Uterus (tissue), 4 donors: ENCODE measurements at places on chromosomes 7 and 10.

DNA sequence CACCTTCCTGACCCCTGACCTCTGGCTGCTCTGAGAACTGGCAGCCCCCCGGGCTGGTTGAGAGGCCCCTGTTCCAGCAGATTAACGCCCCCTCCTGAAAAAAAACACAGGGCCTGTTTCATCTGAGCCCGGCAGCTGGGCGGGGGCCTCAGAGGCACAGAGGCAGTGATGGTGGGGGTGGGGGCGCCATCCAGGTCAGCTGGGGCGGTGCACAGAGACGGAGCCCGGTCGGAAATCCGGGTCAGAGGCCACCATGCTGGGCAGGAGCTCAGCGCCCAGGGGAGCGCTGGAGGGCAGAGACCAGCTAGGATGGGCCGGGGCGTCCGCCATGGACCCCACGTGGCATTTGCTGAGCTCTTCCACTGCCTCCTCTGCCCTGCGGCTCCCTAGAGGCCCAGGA, 68.0 kb downstream of the UNCX start:
- no peak for DNase-seq

GRCh38 chr10:101287997-101288635, 58.9 kb upstream of the LBX1 start:
- no peak for DNase-seq

GRCh38 chr7:99141841-99142726, 1.8 kb downstream of the SMURF1 start:
- DNase-seq, result peak; percentile 75

GRCh38 chr7:35553519-35553918, 141.4 kb downstream of the HERPUD2 start:
- no peak for DNase-seq

- peak; percentile 33 for DNase-seq
Observed at GRCh38 chr7:29105752-29106668, 40.3 kb downstream of the CPVL start.

GRCh38 chr10:118017071-118017740, 29.5 kb downstream of the RAB11FIP2 start:
- no peak for DNase-seq

- DNase-seq, result peak; percentile 18
Observed at GRCh38 chr7:65307651-65308299, 65.9 kb upstream of the ZNF92 start.

- peak; percentile 55 for DNase-seq
Observed at GRCh38 chr7:101941481-101942383, 124.3 kb downstream of the CUX1 start.

- no peak for DNase-seq
Observed at GRCh38 chr10:48285710-48286109, 11.2 kb upstream of the FRMPD2 start.

GRCh38 chr10:44382131-44382858, 2.6 kb downstream of the CXCL12 start:
- DNase-seq, result no peak

DNA sequence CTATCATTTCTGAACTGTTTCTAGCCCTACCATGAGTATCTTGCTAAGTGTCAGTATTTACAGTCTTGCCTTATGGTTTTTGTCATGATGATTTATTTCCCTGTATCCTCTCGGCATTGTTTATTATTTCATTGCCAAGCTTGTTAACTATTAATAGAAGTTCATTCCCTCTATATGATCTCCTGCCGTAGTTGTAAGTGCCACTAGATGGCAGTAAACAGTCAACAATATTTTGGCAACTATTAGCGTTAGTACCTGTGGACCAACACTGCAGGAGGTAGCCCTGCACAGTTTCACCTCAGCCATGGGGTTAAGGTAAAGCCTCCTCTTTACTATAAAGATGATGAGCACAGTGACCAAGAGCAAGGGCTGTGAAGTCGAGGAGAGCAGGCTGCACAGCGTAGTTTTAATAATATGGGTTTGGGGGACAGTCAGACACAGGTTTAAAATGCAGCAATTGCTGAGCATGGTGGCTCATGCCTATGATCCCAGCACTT, 26.1 kb upstream of the CCNJ start:
- DNase-seq, result peak; percentile 23

GRCh38 chr7:39633563-39634477, 10.4 kb downstream of the RALA start:
- no peak for DNase-seq

GRCh38 chr10:128642502-128642901, 516.3 kb upstream of the MKI67 start:
- DNase-seq, result no peak

- DNase-seq, result no peak
Observed at GRCh38 chr10:33223326-33224000, 111.0 kb downstream of the NRP1 start.

DNA sequence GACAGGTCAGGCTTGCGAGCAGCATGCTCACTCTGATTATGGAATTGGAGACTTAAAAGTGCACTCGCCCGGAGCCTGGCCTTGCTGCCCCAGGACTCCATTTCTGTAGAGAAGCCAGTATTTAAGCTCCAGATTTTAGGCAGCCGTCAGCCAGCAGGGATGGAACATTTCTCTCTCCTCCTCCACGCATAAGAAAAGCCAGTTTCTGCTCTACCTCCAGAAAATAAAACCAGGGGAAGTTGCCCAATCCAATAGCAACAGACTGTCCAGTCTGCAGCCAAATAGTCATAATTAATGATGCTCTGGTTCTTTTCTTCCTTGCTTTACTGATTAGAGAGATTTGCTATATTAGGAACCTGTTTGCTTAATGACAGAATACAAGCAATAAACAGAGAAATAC, 203.2 kb downstream of the GFRA1 start:
- peak; percentile 34 for DNase-seq

DNA sequence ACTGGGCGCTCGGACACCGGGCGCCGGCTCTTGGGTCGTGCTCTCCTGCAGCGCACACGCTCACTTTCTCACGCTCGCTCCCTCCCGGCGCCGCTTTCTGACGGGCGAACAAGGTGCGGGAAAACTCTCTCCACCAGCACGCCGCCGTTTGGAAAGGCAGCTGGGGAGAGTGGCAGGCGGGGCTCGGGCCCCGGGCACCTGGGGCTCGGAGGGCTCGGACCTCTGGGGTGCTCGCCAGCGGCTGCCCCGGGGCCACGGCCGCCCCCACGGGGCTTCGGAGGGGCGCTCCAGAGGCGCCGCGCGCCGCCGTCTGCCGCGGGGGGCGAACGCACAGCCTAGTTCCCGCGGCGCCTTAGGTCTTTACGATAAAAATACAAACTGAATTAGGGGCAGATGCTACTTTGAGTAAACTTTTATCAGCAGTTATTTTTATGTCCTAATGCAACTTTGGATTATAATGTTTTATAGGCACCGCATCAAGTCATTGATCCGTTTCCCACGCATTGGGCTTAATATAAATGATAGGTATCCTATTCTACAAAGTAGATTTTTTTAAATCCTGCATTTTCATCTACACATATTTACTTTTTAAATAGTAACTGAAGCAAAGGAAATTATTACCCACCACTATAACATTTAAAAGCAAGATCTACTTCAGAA, 535 bp upstream of the EPC1 start:
- no peak for DNase-seq

DNA sequence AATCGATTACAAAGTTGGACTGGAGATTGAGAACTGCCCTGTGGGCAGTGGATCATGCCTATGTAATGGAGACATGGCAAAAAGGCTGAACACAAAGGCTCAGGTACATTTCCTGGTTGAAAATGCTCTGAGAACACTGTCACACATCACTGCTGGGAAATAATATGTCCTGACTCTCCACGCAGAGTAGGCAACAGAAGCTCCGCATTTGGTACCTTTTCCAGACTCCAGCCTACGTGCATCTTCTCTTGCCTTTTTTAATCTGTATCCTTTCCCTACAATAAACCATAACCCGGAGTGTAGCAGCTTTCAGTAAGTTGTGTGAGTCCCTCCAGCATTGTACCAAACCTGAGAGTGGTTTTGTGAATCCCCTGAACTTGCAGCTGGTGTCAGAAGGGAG, 134.7 kb downstream of the SORBS1 start:
- DNase-seq, result no peak

- no peak for DNase-seq
Observed at GRCh38 chr10:80333983-80334382, 22.6 kb downstream of the DYDC1 start.

DNA sequence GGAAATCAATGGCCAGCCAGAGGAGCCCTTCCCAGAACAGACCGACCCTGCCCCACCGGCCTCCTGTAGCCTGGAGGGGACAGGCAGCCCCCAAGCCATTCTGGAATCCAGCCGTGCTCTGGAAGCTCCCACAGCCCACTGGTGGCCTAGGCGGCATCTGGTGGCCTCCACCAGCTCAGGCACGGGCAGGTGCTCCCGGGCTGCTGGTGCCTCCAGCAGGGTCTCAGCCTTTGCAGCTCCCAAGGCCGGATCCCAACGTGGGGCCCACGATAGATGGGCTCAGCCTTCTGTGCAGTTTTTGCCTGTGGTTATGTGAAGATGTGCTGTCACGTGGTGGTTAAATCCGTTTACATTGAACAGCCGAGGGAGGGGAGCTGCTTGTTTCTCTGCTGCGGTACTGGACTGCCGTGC, 44.4 kb downstream of the JAKMIP3 start:
- DNase-seq, result peak; percentile 2

DNA sequence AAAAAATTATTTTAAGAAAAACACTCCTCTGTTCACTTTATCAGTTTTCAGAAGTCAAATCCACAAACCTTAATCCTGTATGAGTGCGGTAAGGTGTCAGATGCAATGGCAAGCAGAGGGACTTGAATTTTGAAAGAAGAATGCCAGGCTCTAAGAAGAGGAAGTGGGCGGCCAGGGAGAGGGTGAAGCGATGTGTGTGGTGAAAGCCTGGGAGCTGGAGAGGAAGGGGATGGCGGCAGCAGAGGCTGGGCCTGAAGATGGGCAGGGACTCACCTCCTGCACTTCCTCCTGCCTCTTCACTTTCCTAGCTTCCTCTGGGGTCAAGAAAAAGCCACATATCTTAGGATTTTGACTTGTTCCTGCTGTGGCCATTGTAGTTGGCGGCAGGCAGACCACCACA, 609.6 kb downstream of the PARD3 start:
- no peak for DNase-seq

DNA sequence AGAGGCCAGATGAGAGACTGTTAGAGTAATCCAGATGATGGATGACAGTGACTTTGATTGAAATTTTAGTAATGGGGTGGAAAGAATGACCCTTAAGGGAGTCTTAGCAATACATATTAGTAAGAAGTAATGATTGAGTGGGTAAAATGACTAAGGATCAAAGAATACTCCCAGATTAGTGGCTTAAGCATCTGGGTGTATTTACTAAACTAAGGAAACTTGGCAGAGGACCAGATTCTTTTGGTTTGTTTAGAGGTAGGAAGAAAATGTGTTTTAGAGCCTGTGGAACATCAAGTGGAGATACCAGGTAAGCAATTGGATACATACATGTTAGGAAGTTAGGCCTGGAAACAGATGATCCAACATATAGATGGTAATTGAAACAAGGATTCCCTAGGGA, 58.8 kb upstream of the ADRA2A start:
- DNase-seq, result no peak

- no peak for DNase-seq
Observed at GRCh38 chr7:22969010-22969431, 44.9 kb downstream of the HYCC1 start.

GRCh38 chr10:876438-876837, 55.1 kb downstream of the LARP4B start:
- DNase-seq, result no peak

DNA sequence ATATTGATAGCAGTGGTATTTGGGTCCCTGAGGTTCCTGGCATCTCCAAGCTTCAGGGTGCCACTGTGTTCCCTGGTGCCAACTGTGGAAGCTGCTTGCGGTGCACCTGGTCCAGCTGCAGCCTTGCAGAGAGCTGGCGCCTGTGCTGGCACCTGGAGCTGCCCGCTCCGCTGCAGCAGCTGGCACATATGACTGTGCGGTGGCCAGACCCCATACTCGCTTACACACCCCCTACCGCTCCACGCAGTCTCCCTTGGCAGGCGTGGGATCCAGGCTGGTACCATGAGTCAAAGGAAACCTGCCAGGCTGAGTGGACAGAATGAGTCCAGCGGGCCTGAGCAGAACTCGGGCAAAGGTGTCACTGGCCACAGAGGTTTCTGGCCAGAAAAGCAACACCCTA, 89.9 kb upstream of the JAZF1 start:
- DNase-seq, result no peak

GRCh38 chr10:117374506-117375359, 507 bp downstream of the PDZD8 start:
- DNase-seq, result peak; percentile 19

DNA sequence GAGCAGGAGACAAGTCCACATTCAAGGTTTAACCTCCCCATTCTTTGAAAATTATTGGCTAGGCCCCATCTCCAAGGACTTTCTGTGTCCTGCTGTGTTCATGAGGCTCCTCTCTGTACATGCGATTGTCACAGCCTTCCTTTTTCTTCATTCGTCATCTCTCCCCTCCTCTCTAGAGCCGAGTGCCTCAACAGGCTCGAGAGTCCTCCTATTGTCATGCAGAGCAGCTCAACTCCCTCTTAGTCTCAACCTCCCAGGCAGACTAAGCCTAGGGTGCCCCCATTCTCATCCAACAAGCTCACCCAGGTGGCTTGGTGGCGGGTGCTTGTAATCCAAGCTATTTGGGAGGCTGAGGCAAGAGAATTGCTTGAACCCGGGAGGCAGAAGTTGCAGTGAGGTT, 35.1 kb upstream of the SAMD8 start:
- DNase-seq, result no peak

GRCh38 chr7:57867884-57868701, 418.1 kb downstream of the ZNF716 start:
- DNase-seq, result no peak

- no peak for DNase-seq
Observed at GRCh38 chr10:62818426-62819011, 2.4 kb upstream of the EGR2 start.

GRCh38 chr10:86387178-86387794, 20.7 kb upstream of the GRID1 start:
- no peak for DNase-seq

GRCh38 chr7:55247428-55247827, 117.7 kb upstream of the LANCL2 start:
- no peak for DNase-seq

DNA sequence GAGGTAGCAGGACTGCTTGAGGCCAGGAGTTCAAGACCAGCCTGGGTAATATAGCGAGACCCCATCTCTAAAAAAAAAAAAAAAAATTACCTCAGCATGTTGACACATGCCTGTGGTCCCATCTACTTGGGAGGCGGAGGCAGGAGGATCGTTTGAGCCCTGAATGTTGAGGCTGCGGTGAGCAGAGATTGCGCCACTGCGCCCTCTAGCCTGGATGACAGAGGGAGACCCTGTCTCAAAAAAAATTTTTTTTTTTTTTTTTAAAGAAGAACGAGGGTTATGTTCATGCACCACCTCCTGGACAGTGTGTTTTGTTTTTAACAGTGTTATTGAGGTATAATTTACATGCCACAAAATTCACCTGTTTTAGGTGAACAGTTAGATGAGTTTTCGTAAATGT, 51.1 kb upstream of the SEPHS1 start:
- no peak for DNase-seq

GRCh38 chr7:134618756-134619530, 27.7 kb upstream of the BPGM start:
- no peak for DNase-seq

GRCh38 chr7:16891874-16892643, 10.3 kb upstream of the AGR3 start:
- no peak for DNase-seq

GRCh38 chr10:44813201-44813600, 97.9 kb upstream of the TMEM72 start:
- DNase-seq, result no peak
